Hepatocyte (in vitro differentiated cells): ENCODE measurements at places on chromosomes 2 and 18. TPM values are rescaled to one million over a fixed set of nuclear protein-coding genes. Genes with fewer than 3 reads are reported as not detected.
A peak's percentile ranks its signal among the peaks of the same experiment; 100 is the strongest.

- no peaks in the 10 kb centered on the region for H3K27me3 ChIP-seq
- H3K36me3 ChIP-seq, result no peaks in the 10 kb centered on the region
- no peak for DNase-seq
- H3K4me1 ChIP-seq, result no peaks in the 10 kb centered on the region
- no peak overlapping the region for H3K27ac ChIP-seq
Measured at GRCh38 chr18:13437034-13437433, 218.5 kb downstream of the LDLRAD4 start.

GRCh38 chr2:187543488-187543887, 10.7 kb downstream of the TFPI start:
- no peaks in the 10 kb centered on the region for H3K27me3 ChIP-seq
- H3K4me1 ChIP-seq, result peaks cover 25% of the 10 kb centered on the region
- H3K27ac ChIP-seq, result peak overlapping the region; percentile 6
- H3K36me3 ChIP-seq, result no peaks in the 10 kb centered on the region
- H3K4me3 ChIP-seq, result no peak overlapping the region

DNA sequence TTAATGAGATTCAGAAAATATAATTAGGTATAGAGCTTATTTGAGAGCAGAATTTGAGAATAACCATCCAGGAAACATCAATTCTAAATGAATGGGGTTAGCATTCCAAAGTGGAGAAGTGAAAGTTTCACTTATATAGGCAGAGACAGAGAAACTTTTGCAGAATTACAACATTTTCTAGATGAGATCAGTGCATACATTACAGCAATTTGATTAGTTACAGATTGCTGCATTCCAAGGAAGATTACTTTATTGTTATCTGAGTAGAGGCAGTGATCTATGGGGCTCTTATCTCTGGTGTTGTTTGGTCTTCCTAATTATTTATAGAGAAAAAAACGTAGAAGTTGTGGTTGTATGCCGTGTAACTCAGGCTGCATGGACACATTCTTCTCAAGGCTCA, 373.8 kb upstream of the SYT4 start:
- H3K27me3 ChIP-seq, result no peaks in the 10 kb centered on the region
- H3K36me3 ChIP-seq, result no peaks in the 10 kb centered on the region
- H3K27ac ChIP-seq, result no peak overlapping the region

DNA sequence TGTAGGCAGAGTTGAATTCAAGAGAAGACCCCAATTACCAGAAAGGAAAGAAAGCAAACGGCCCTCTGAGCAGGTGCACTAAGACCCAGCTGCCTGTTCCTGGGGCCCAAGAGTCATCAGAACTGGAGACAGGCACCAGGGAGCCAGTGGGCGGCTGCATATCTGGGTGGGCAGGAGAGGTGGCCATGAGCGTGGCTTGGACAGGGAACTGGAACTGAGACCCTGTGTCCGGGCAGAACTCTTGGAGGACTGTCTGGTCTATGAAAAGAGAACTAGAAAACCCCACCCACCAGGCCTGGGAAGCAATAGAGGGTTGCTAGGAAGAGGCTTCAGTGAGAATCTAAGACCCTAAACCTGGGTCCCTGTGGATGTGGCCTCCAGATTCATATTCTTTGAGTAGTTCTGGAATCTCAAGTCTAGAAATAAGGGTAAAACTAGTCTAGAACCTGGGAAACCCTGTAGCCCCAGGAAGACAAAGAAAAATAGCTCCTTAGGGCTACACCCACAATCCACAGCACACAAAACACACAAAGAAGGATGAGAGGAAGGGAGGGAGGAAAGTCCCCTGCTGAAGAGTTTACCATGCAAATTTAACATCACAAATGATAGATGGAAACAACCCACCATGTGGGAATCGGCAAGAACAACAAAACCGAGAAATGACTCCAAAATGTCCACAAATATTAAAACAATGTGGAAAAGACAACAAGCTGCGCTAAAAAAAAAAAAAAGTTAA, 147.0 kb downstream of the HDAC4 start:
- no peaks in the 10 kb centered on the region for H3K27me3 ChIP-seq
- DNase-seq, result no peak
- H3K4me3 ChIP-seq, result no peak overlapping the region
- H3K27ac ChIP-seq, result no peak overlapping the region

GRCh38 chr2:135052997-135053474, 944 bp downstream of the RAB3GAP1 start:
- H3K4me1 ChIP-seq, result peaks cover 22% of the 10 kb centered on the region
- no peaks in the 10 kb centered on the region for H3K27me3 ChIP-seq
- H3K27ac ChIP-seq, result peak overlapping the region; percentile 98
- peak overlapping the region; percentile 77 for H3K4me3 ChIP-seq
- no peaks in the 10 kb centered on the region for H3K36me3 ChIP-seq
- DNase-seq, result no peak

DNA sequence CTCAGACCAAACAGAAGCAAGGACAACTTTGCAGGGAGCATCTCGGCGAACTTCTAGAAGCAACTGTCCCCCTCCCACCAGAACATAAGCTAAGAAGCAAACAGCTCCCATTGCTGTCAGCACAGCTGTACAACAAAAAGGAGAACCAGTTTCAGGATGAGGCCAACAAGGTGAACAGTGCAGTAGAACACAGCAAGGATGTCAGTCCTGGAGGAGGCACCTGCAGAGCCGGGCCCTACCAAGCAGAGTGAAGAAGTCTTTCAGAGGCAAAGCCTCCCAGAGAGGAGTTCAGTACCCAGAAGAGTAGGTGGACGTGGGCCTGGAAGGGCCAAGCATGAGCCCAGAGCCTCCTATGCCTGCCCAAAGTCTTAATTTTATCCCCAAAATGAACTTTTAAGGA, 1.0 kb downstream of the PASK start:
- H3K27me3 ChIP-seq, result no peaks in the 10 kb centered on the region
- H3K4me3 ChIP-seq, result peak overlapping the region; percentile 63
- H3K36me3 ChIP-seq, result no peaks in the 10 kb centered on the region
- no peak overlapping the region for H3K27ac ChIP-seq
- DNase-seq, result no peak

DNA sequence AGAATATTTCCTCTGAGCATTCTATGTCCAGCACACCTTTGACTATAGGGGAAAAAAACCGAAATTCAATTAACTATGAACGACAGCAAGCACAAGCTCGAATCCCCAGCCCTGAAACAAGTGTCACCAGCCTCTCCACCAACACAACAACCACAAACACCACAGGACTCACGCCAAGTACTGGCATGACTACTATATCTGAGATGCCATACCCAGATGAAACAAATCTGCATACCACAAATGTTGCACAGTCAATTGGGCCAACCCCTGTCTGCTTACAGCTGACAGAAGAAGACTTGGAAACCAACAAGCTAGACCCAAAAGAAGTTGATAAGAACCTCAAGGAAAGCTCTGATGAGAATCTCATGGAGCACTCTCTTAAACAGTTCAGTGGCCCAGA, 79.4 kb upstream of the FAM117B start:
- no peaks in the 10 kb centered on the region for H3K4me1 ChIP-seq
- H3K27me3 ChIP-seq, result no peaks in the 10 kb centered on the region
- no peak overlapping the region for H3K4me3 ChIP-seq
- H3K36me3 ChIP-seq, result no peaks in the 10 kb centered on the region

- no peaks in the 10 kb centered on the region for H3K36me3 ChIP-seq
- H3K27me3 ChIP-seq, result no peaks in the 10 kb centered on the region
- H3K4me3 ChIP-seq, result no peak overlapping the region
- no peak overlapping the region for H3K27ac ChIP-seq
- H3K4me1 ChIP-seq, result no peaks in the 10 kb centered on the region
- no peak for DNase-seq
Measured at GRCh38 chr2:188478724-188479123, 187.1 kb downstream of the GULP1 start.

GRCh38 chr18:63799189-63799588, 24.0 kb downstream of the SERPINB7 start:
- no peak overlapping the region for H3K27ac ChIP-seq
- no peaks in the 10 kb centered on the region for H3K4me1 ChIP-seq
- no peak overlapping the region for H3K4me3 ChIP-seq
- H3K27me3 ChIP-seq, result no peaks in the 10 kb centered on the region
- H3K36me3 ChIP-seq, result no peaks in the 10 kb centered on the region
- DNase-seq, result no peak

DNA sequence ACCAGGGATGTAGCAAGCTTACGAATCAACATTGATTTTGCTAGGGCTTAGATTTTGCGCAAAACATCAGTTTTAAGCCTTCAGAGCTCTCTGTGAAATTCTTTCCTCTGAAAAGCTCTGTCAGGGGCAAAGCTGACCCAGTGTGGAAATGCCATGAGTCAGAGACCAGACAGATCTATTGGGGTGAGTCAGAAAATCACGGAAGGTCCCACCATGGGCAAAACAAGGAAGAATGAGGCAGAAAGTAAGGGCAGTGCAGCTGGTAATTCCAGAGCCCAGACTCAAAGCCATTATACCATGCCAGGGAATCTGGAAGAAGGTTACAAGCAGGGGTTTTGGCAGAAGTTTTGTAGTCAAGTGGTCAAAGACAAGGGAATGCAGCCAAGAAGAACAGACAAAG, 256.6 kb upstream of the CTAGE1 start:
- peaks cover 6% of the 10 kb centered on the region for H3K4me1 ChIP-seq
- H3K27me3 ChIP-seq, result no peaks in the 10 kb centered on the region
- H3K4me3 ChIP-seq, result no peak overlapping the region

DNA sequence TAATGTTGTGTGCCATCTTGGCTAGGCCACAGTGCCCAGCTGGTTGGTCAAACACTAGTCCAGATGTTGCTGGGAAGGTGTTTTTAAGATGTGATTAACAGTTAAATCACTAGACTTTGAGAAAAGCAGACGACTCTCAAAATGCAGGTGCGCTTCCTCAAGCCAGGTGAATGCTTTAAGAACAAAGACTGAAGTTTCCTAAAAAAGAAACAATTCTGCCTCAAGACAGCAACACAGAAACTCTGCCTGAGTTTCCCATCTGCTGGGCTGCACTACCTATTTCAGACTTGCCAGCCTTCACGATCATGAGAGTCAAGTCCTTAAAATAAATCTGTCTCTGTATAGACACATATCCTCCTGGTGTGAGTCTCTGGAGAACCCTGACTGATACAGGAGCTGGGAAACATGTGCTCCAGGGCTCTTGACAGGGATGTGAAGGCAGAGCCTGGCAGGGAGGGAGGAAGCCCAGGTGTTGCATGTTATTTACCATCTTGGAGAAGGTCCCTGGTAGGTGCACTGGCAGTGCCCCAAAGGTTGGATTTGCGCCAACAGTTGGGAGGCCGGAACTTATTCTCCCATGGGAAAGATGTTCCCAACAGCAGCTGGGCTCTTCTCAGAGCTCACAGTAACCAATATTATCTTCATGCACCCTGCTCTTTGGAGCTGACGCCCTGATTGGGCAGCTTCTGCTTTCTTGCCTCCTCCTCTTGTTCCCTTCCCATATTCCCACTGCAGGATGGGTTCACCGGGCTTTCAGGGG, 43.9 kb downstream of the ST6GAL2 start:
- H3K4me3 ChIP-seq, result no peak overlapping the region
- no peaks in the 10 kb centered on the region for H3K27me3 ChIP-seq
- H3K27ac ChIP-seq, result no peak overlapping the region
- peaks cover 14% of the 10 kb centered on the region for H3K4me1 ChIP-seq
- DNase-seq, result no peak

DNA sequence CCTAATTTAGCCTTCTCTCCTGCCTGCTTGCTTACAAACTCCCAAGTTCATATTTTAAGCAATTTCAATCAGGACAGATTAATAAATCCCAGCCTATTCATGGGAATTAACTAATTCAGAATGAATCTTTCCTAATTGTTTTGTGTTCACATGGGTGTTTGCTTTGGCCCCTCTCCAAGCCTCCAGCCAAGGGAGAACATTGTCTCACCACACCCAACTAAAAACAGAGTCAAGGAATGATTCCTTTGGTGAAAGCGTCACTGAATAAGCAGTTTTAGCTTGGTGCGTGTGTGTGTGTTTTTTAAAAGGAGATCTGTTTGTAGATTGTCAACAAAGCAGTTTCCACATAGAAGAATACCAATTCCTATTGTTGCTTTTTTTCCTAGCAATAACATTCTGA, 43.0 kb upstream of the DSG1 start:
- no peak overlapping the region for H3K4me3 ChIP-seq
- no peak overlapping the region for H3K27ac ChIP-seq
- no peaks in the 10 kb centered on the region for H3K27me3 ChIP-seq
- no peak for DNase-seq
- H3K4me1 ChIP-seq, result peaks cover 18% of the 10 kb centered on the region

GRCh38 chr2:221482666-221483455, 89.2 kb downstream of the EPHA4 start:
- peaks cover 3% of the 10 kb centered on the region for H3K4me1 ChIP-seq
- H3K36me3 ChIP-seq, result no peaks in the 10 kb centered on the region
- H3K27me3 ChIP-seq, result no peaks in the 10 kb centered on the region
- no peak overlapping the region for H3K27ac ChIP-seq

DNA sequence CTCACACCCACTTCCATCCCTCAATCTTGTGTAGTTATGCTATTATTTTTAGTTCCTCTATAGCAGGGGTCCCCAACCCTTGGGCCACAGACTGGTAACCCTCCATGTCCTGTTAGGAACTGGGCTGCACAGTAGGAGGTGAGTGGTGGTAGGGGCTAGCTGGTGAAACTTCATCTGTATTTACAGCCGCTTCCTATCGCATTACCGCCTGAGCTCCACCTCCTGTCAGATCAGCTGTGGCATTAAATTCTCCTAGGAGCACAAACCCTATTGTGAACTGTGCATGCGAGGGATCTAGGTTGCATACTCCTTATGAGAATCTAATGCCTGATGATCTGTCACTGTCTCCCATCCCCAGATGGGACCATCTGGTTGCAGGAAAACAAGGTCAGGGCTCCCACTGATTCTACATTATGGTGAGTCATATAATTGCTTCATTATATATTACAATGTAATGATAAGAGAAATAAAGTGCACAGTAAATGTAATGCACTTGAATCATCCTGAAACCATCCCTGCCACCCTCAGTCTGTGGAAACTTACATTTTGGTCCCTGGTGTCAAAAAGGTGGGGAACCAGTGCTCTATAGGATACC, 1.6 kb upstream of the RAB11FIP5 start:
- no peaks in the 10 kb centered on the region for H3K27me3 ChIP-seq
- H3K27ac ChIP-seq, result no peak overlapping the region

GRCh38 chr18:68219872-68220271, 495.0 kb downstream of the TMX3 start:
- DNase-seq, result no peak
- H3K27ac ChIP-seq, result no peak overlapping the region
- H3K27me3 ChIP-seq, result no peaks in the 10 kb centered on the region
- no peaks in the 10 kb centered on the region for H3K36me3 ChIP-seq

GRCh38 chr2:101272045-101272784, 19.5 kb downstream of the CNOT11 start:
- H3K4me3 ChIP-seq, result no peak overlapping the region
- H3K27ac ChIP-seq, result no peak overlapping the region
- peaks cover 6% of the 10 kb centered on the region for H3K4me1 ChIP-seq
- no peaks in the 10 kb centered on the region for H3K36me3 ChIP-seq
- DNase-seq, result no peak

The LIMS4 gene
- 0.90 and 3.0 TPM in 2 replicates for total RNA-seq

The LCT gene
- total RNA-seq, result 3.2 and 4.1 TPM in 2 replicates

The TGFA gene
- 2.4 and 5.6 TPM in 2 replicates for total RNA-seq

The CRACDL gene
- 0.40 and 0.47 TPM in 2 replicates for total RNA-seq

The GDF7 gene
- total RNA-seq, result 0.24 and 0.37 TPM in 2 replicates

The LOXHD1 gene
- not detected in 2 replicates for total RNA-seq

The SKOR2 gene
- total RNA-seq, result not detected in 2 replicates

The ABCG5 gene
- total RNA-seq, result 3.8 and 5.4 TPM in 2 replicates

The GKN2 gene
- total RNA-seq, result not detected in 2 replicates

The SNORC gene
- total RNA-seq, result 1.4 and 2.2 TPM in 2 replicates

The ST6GAL2 gene
- 5.9 and 14.4 TPM in 2 replicates for total RNA-seq
